CD8-positive, alpha-beta T cell (primary cell): ENCODE measurements at places on chromosomes 3 and 15.
A peak's percentile ranks its signal among the peaks of the same experiment; 100 is the strongest.

DNA sequence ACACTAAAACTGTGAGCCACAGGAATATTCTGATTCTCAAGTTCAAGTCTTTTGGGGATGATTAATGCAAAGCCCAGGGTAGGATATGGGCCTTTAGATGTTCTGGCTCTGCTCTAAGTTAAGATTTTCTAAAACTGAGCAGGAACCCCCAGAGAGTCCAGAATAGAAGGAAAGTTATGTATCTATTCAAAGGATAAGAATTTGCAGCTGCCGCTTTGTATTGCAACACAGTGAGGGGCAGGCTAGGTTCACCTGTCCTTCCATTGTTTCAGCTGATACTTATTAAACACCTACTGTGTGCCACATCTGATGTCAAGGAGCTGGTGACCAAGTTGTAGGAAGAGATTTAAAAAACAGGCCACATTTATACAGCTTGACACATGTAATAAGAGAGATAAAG is 290.4 kb downstream of the MAGI1 start:
- DNase-seq, result no peak

- no peak for DNase-seq
Measured at GRCh38 chr3:170043506-170043905, 5.7 kb downstream of the GPR160 start.

- no peak for DNase-seq
Measured at GRCh38 chr3:44762170-44762677, 630 bp downstream of the KIF15 start.

GRCh38 chr3:42503957-42504333 is 1.5 kb downstream of the VIPR1 start:
- no peak for DNase-seq

DNA sequence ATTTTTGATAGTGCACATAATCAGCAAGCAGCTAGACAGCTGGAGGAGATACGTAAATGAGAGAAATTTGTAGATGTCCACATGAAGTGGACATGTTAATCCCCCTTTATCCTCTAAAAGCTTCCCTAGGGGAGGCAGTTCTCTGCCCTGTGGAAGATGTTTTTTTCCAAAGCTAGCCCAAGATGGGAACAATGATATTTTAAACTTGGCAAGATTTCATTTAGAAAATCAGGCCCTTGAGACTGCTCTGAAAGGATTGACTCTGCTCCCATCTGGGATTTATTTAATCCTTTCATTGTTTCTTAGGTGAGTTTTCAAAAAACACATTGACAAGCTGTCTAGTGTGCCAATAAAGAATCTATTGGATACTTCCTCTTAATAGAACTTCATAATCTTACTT is 92.0 kb downstream of the SYNPR start:
- DNase-seq, result no peak

DNA sequence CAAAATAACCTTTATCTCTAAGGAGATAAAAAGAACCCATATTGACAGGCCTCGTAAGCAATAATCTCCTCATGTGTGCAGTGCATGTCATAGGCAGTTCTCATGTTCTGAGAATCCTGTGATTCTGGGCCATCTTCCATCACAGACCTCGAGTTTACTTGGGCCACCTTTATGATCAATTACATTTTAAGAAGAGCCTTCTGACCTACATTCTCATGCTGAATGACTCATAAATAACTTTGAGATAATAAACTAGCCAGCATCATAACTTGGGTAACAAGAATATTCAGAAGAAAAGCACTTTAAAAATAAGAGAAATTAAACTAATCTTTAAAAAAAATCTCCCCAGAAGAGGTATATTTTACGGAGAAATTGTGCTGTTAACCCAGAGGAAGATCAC is 310.7 kb upstream of the ZNF717 start:
- DNase-seq, result no peak

DNA sequence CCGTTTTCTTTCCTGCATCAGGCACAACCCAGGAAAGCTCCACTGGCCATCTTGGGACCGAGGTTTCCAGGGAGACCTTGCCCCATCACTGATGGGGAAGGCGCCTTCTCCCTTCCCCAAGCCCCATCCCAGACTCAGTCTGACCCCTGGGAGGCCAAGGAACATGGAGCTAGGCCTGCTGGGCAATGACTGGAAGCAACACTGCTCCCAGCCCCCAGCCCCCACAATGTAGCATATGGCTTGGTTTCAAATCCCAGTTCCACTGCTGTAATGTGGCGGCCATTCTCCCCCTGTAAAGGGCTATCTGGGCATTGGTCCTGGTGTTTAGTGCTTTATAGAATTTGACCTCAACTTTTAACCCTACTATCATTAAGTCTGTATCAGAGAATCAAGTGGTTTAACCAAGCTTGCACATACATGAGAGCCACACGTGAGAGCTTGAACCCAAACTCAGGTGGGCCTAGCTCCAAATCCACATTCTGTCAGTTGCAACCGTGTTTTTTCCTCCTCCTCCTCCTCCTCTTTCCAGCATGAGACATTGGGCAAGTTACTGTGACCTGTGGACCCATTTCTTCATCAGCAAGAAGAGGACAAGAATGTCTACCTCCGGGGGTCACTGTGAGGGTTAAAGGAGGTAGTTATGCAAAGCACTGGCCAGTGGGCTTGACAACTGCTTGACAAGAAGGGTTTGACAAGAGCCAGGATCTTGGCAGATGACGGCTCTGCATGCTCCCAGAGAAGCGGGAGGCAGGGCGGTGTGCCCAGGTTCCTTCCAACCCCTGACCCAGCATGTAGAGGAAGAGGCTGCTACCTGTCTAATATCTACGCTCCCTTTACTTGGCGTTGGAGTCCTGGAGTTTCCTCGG is 37.4 kb downstream of the KLHL25 start:
- DNase-seq, result no peak

DNA sequence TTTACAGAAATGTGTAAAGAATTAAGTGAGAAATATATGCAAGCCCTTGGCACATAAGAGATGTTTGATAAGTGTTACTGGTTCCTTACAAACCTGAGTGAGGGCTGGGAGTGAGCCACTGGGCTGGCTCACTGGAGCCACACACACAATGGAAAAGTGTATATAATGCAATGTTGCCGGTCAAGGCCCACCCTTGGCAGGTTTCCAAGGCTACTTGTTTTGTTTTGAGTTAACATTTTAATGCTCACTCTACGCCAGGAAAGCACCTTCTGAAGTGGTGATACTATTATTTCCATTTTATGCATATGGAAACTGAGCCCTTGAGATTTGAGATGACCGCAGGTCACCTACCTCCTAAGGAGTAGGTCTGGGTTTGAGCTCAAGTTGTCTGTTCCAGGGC is 71.8 kb upstream of the FHIT start:
- DNase-seq, result no peak

GRCh38 chr15:99708563-99708962 is 24.7 kb downstream of the LYSMD4 start:
- DNase-seq, result no peak

DNA sequence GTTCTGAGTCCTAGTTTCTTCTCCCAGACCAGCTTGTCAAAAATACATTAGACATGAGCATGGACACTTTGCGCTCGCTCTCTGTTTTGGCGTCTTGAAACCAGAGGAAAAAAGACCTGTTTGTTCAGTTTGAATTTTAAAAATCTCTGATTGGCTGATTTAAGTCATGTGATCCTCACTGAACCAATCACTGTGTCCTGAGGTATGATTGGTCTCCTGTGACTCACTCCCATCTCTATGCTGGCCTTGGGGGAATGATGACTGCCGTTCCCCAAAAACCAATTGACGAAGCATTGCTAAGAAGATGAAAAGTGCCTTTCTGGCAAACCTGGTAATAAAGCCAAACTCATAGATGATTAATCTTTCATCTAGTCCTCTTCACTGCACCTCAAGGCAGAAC is 256.5 kb downstream of the IL5RA start:
- no peak for DNase-seq

DNA sequence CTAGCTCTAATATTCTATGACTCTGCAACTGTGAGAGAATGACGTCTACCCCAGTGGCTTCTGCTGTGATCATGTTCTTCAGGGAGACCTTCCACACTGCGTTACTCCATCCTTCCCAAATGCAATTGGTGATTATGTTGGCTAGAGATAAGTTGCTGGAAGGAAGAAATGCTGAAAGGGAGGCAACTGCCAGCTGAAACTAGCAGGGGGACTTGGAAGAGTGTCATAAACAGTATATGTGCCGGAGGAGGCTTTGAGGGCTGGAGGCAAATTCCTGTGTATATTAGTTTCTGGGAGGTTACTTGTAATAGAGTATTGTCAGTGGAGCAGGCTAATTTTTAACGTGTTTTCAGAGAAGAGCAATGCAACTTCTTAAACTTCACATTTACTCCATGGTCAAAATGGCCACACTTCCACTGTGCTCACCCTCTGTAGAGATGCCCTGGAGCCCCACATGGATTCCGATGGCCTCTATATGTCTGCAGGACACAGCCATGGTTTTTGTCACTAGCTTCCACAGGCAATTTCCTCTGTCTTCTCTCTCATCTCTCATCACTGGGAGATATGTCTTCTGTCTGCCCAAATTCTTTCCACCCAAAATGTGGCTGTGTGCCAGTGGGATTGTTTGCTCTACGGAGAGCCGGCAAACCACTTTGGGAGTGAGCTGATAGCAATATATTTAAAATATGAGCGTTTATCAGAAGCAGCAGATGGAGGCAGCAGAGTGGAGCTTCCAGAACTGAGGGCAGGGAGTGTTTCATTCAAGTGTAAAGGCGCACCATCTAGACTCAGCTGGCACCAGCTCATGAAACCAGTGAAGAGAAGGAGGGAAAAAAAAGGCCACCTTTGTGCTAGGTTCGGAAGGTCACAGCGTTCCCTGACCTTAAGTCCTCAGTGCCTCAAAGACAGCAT is 13.3 kb upstream of the CD47 start:
- DNase-seq, result no peak

DNA sequence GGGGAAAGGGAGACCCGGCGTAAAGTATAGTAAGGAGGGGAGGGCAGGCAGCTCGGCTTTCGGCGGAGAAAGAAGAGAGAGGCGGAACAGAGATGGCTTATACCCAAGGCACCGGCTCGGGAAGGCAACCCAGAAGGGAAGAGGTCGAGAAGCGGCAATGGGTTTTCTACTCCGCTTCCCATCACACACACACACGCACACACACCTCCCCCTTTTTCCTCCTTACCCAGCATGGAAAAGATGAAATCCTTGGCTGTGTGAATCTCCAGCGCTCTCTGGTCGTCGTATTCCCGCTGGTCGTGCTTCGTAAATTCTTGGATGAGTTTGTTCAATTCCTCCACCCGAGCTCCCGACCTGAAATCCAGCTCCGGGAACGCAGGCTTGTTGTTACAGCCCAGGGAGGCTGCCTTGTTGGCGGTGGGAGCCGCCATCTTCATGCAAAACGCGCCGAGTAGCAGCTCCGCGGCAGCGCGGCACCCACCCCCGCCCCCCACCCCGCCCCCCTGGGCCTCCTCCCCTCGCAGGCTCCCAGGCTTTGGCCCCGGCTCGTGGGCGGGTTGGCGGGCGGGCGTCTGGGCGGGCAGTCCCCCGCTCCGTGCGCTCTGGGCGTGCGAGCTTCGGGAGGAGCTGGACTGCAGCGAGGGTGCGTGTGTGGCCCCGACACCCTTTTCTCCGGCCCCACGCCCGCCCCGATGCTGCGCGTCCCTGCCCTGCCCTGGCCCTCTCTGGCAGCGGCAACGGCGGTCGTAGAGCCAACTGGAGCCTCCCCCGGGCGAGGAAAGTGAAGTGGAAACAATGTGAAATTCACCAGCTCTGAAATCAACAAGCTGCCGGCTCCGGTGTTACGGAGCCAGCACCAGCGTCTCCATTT is at the start of gene MB21D2:
Gene MB21D2 (minus strand): TSS at position 453 of the 871 bp plus-strand sequence. CDS start 16 bp downstream, at position 437.
- DNase-seq, result peak; percentile 55

DNA sequence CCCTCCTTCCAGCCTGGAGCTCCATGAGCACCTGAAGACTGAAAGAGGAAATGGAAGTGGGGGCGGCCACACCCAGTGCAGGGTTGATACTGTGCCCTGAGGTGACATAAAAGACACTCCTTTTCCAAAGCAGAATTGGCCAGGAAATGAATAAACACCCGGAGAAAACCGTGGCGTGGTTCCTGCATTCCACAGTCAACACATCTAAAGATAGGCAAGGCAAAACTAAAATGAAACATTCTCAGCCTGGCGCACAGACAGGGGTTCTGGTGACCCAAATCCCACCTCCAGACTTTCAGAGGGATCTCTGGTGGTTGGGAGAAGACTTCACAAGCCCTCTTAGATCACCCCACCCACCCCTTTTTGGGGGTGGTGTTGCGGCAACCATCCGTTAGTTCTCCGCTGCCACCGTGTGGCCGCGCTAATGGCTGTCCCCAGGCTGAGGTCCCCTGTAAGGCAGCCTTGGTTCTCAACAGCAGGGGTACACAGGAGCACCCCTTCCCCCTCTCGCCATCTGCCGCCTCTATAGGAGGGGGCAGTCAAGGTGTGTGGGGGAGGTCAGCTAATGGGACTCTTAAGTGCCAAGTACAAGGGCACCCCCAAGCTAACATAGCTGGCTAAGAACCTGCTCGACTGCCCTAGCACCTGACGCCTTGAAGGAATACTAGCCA is 2.5 kb upstream of the MST1R start:
- peak; percentile 60 for DNase-seq

- DNase-seq, result no peak
Measured at GRCh38 chr3:64265646-64266045, 40.4 kb upstream of the PRICKLE2 start.

DNA sequence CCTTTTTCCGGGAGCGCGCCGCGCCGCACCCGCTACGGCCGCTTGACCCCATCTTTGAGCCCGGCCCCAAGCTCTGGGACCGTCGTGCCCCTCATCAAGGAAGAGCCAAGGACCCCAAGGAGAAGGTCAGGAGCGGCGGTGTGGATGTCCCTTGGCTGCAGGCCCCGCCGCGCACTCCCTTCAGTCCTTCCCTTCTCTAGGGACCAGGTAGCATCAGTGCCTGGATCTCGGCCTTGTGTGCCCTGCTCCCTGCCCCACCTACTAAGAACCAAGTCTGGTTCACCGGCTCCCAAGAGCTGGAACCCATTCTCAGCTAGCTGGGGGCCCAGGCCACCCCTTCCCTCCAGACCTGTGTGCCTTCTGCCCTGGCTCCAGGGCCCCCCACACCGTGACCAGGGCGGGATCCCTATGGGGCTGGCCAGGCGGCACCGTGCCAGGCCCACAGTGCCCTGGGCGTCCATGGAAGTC is 69.3 kb upstream of the CGNL1 start:
- no peak for DNase-seq

DNA sequence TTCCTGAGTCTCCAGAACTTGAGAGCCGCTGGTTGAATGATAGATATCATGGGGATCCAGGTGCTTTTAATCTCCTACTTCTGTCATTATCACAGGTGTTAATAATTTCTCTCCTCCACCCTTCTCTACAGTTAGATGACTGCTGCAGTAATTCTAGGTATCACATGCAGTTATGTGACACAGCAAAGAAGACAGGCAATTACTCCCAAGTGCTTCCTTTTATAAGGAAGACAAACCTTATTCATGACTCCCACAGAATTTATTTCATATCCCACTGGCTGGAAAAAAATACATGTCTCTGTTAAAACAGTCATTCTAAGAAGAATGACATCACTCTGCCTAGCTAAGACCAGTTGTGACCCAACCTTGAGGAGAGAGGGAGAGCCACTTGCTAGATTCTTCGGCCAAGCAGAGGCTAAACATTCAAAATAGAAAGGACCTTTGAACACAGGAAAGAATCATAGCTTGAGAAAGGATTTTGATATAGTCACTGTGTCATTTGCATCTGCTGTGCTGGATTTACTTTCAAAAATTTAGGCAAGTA is 500.6 kb downstream of the SI start:
- no peak for DNase-seq
